ENCODE measurements at places on chromosomes 11 and 22.

DNA sequence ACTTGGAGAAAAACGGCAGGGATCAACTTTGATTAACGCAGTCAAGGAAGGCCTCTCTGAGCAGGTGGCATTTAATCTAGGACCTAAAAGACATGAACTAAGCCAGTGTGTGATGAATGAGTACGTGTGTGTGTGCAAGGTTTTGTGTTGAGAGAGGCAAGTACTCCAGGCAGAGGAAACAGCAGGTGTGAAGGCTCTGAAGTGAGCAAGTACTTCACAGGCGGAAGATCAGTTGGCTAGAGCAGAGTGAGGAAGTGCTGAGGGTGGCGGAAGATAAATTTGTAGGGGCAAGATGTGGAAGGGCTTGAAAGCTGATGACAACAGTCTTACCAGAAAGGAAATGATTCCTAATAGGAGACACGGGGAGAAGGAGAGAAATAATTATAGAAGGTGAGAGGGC, 6.8 kb downstream of the APIP start:
- no peak for DNase-seq

DNA sequence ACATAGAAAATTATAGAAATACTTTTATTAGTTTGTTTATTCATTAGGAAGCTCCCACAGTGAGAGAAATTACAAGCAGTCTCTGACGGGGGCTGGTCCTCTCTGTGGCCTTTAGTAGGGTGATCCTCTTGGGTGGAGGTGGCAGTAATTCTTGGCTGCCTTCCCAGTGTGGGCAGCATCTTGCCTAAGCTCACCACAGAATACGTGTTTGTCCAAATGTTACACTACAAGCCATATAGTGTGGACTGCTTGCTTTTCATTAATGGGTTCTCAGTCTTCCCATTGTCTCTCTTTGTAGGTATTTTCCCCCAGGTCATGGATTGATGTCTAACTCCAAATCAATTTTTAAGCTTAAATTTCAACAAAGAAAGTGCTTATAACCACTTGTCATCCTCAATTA, 43.3 kb downstream of the ENDOD1 start:
- DNase-seq = no peak

GRCh38 chr11:33303541-33303940, 46.4 kb downstream of the HIPK3 start:
- no peak for DNase-seq

GRCh38 chr11:27291954-27292636, 70.9 kb downstream of the CCDC34 start:
- DNase-seq = no peak

DNA sequence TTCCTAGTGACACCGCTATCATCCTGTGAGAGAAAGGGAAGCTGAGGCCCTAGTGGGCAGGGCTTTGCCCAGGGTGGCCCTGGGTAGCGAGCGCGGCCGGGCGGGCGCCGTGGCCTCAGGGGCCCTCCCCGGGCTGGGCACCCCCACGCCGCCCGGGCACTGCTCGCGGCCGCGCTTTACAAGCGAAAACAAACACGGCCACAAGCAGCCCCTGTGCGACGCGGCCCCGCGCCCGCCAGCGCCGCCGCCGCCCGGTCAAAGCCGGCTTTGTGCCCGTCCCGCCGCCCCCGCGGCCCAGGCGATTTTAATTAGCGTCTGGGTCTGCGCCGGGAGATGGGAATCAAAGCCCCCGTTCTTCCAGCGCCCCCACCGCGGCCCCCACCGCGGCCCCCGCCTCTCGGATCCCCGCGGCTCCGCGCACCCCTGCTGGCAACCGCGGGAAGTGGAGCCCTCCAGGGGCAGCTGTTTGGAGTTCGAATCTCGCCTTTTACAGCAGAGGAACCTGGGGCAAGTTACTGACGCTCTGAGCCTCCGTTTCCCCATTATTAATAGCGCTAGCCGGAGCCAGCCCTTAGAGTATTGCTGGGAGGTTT, 47.9 kb downstream of the CHRDL2 start:
- DNase-seq = peak; percentile 7

Measured in stimulated activated CD4-positive, alpha-beta T cell treated with anti-CD3 and anti-CD28 coated beads, Interleukin-15, amount 100 ng/mL, for 48 hours (primary cell).